Right ventricle myocardium inferior (tissue), 1 donor: ENCODE measurements at places on chromosomes 12 and 14. TPM values are rescaled to one million over a fixed set of nuclear protein-coding genes. Genes with fewer than 3 reads are reported as not detected.

GRCh38 chr12:25004447-25004846 lies 55.5 kb upstream of the BCAT1 start:
- DNase-seq, result no peak

DNA sequence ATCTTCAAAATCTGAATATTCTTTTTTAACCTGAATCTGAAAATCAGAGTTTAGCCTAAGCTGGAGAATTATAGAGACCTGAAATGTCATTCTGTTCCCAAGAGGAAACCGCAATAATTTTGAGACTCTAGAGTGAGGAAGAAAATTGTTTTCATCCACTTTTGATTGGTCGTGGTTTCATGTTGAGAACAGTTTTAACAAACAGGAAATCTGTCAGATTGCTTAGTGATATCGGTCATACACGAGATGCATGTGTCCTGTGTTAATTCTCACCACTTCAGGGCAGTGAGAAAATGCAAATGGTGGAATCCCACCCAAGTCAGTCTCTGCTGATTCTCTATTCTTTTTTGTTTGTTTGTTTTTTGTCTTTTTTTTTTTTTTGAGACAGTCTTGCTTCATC lies 1498.5 kb upstream of the TMEM132C start:
- no peak for DNase-seq

DNA sequence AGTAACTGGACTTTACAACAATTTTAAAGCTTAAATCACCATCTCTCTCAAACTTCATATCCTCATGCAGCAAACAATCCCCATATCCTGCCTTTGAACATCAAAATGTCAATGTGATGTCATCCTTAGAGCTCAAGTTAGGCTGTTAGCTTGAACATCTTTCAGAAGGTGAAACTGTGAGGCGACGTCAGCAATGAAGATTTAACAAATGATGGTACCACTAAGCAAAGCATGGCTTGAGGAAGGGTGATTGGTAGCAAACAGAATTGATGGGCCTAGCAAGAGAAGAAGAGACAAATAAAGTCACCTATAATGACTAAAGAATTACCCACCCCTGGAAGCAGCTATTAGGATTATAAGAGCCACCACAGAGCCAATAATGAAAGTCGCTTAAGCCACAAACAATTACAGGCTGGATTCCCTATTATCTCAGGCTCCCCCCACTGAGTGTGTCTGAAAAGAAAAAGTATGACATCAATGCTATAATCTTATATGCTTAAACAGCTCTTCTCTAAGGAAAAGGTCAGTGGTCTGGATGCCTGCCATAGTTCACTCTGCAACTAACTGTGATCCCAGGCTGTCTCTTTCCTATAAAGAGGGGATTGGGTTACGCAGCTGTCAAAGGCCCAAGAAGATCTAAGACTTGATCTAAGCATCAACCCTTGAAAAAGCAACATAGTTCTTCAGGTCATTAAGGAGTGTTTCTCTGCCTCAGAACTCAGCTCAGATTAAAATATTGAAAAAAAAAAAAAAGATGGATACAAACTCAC lies 18.1 kb downstream of the EGLN3 start:
- DNase-seq, result no peak

- DNase-seq, result no peak
Measured at GRCh38 chr12:78120866-78121560, 290.3 kb downstream of the NAV3 start.

DNA sequence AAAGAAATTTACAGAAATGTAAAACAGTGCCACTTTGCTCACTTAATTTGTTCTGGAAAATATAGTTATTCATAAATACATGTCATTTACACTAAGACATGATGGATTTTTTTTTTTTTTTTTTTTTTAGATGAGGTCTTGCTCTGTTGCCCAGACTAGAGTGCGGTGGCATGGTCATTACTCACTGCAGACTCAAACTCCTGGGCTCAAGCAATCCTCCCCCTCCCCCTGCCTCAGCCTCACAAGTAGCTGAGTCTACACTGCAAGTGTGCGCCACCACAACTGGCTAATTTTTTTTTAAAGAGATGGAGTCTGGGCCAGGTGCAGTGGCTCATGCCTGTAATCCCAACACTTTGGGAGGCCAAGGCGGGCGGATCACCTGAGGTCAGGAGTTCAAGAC lies 101.2 kb downstream of the PPP2R5C start:
- DNase-seq, result no peak

DNA sequence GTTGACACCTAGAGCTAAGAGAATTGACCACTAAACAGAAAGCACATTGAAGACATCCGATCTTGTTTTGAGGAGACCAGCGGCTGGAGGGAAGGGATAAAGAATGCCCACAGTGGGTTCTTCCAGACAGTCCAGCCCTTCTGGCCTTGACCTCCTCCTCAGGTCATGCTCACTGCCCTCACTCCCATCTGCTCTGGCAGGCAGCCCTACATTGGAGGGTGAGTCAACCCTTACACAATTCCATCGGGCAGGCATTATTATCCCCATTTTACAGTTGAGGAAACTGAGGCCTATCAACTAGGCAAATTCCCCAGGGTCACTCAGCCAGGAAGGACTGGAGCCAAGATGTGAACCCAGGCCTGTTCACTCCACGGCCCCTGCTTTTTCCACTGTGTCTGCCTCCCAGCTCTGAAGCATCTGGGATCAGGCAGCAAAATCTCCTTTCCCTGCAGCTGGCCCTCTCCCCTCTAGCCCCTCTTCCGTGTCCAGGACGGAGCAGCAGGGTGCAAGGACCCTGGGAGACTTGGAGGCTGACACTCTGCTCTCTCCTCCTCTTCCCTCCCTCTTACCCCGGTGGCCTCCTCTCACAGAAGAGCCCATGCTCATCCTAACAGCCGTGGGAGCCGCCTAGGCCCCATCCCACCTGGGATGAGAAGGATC lies 5.3 kb downstream of the SCNN1A start:
- DNase-seq, result no peak

GRCh38 chr12:124402248-124403066 lies 107.6 kb downstream of the RFLNA start:
- DNase-seq, result no peak

DNA sequence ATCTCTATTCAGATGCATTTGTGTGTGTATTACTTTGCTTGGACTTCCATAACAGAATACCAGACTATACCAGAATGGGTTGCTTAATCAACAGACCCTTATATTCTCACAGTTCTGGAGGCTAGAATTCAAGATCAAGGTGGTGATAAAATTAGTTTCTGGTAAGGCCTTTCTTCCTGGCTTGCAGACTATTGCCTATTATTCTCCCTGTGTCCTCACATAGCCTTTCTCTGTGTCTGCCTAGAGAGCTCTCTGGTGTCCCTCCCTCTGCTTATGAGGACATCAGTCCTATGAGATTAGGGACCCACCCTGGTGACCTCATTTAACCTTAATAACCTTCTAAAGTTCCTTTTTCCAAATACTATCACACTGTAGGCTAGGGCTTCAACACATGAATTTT lies 106.0 kb downstream of the FAR2 start:
- DNase-seq, result no peak

DNA sequence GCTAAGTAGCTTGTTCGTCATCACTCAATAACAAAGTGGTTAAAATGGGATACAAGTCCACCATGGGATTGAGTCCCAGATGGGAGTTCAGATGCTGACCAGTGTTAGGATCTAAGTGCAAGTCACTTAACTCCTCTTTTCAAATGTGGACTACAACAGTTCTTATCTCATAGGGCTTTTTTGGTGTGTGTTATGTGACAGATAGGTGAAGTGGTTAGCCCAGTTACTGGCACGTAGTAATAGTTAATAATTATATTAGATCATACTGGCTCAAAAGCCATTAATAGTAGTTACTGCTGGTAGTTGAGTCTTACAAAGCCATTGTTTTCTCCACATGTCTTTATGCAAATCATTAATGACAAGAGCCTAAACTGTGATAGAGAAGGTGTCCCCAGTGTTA lies 73.2 kb downstream of the RCOR1 start:
- no peak for DNase-seq

GRCh38 chr12:14710632-14711320 lies 14.4 kb upstream of the GUCY2C start:
- no peak for DNase-seq

DNA sequence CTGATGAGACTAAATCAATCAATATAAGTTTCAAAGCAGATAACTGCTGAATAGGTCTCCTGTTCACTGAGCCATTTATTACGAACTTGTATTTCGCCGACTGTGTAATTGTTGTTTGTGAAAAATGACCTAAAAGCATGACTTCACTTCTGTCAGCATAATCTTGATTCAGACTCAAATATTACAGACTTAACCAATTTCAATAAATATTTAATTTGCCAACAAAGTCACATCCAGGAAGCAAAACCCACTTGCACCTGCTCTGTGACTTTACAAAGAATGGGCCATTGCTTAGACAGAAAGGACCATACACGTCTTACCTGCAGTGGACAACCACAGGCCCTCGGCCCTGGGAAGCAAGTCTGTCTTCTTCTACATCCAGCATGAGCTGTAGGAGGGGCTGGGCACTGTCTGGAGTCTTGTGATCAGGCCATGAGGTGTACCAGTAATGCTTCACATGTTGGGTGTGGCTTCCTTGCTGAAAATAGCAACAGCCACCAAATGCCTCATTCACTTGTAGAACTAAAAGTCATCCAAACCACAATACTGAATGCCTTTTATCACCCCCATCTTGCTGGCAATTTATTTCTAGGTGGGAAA lies 23.5 kb upstream of the PTPRB start:
- peak; percentile 58 for DNase-seq

GRCh38 chr14:99224948-99225347 lies 47.0 kb downstream of the BCL11B start:
- no peak for DNase-seq

DNA sequence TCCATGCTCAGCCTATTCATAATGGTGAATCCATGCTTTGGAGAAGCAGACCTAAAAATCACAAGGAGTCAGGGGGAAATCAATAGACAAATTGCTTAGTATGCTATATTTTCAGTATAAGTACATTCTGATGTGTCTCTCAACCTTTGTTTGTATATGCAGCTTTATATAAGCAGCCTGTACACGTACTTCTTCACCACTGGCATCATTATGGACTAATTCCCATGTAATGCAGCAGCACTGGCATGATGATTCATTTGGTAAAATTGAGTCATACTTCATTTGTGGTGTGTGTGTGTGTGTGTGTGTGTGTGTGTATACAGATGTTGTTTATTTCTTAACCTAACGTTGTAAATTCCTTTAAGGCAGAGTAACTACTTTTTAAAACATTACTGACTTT lies 10.9 kb downstream of the DCP1B start:
- DNase-seq, result no peak

DNA sequence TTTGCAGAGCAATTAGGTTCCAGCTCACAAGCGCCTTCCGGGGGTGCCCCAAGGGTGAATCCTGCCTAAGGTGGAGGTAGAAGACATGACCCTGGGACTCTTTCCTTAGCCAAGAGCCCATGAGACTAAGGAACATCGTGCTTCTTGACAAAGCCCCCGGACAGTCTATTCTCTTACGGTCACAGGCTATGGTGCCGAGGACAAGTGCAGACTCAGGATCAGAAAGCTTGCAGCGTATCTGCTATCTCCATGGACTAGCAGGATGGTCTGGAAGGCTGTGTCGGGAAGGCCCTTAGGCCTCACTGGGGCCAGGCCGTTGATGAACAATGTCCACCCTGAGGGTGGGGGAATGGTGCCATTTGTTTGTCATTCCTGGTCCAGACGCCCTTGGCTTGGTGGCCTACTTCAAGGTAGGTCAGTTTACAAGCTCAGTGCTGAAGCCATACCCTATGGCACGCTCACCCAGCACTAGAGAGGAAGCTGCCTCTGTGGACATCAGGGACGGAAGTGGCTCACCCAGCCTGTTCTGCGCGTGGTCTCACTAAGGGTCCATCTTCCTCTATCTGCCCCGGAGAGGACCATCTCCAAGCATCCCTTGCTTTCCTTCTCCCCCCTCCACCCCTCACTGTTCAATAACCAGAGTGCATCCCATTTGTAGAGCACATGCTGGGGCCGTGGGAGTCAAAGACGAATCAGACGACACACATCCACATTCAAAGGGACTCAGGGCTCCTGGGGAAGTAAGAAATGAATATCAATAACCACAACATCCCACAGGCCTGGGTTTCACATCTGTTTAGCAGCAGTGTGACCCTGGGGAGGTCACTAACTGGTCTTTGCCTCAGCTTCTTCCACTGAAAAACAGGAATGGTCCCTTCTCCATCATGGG lies 45.0 kb upstream of the IQSEC3 start:
- peak; percentile 81 for DNase-seq

DNA sequence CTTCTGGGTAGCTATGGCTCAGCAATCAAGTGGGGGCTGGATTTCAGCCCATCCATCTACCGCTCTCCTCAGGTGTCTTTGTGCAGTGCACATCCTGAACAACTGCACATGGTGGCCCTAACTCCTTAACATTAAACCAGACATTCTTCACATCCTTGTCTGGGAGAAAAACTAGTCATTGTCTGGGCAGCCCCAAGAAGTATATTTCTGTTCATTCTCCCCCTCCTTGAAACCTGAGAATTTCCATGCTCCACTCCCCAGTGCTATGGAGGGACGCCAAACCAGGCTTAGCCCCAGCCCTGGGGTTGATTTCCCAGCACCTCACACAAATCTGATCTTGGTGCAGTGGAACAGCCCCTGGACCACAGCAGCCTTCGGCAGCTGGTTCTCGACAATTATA lies 13.4 kb downstream of the MYL2 start:
- no peak for DNase-seq

- no peak for DNase-seq
Measured at GRCh38 chr12:15751741-15752140, 37.4 kb downstream of the EPS8 start.

DNA sequence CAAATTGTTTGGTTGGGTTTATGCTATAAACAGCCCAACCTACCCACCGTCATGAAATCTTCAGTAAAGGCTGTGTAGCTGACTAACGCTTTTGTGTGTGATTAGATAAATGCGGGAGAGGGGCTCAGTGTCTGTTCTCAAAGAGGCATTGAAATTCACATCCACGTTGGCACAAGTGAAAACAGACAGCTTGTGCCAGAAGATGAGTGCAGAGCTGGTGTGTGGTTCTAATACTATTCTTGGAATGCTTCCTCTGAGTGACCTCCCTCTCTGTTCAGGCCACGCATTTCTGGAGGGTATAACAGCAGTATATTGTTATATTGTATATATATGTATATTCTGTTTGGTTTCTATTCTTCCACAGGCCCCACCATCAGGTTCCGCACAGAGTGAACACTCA lies 263.8 kb downstream of the APAF1 start:
- DNase-seq, result no peak

The PLXNC1 gene
- total RNA-seq, result 3.0 TPM

The EEF1AKMT3 gene
- 1.2 TPM for total RNA-seq

The DAO gene
- not detected for total RNA-seq

The SERPINA4 gene
- total RNA-seq, result not detected

The CCDC177 gene
- total RNA-seq, result not detected

The STAT2 gene
- 31.6 TPM for total RNA-seq

The TGM1 gene
- 1.1 TPM for total RNA-seq

The PLEKHG3 gene
- 19.6 TPM for total RNA-seq

The SLCO1B3 gene
- total RNA-seq, result not detected

The TMEM30B gene
- total RNA-seq, result 0.30 TPM

The RXYLT1 gene
- 13.9 TPM for total RNA-seq
